Activated CD8-positive, alpha-beta memory T cell treated with anti-CD3 and anti-CD28 coated beads, Interleukin-2, amount 10 ng/mL, durations not matched to agents 7 days and 5 days (primary cell): ENCODE measurements at places on chromosomes 1 and 21. TPM values are rescaled to one million over a fixed set of nuclear protein-coding genes. Genes with fewer than 3 reads are reported as not detected.

CNKSR1 gene
- 1.4 TPM for total RNA-seq

DNA sequence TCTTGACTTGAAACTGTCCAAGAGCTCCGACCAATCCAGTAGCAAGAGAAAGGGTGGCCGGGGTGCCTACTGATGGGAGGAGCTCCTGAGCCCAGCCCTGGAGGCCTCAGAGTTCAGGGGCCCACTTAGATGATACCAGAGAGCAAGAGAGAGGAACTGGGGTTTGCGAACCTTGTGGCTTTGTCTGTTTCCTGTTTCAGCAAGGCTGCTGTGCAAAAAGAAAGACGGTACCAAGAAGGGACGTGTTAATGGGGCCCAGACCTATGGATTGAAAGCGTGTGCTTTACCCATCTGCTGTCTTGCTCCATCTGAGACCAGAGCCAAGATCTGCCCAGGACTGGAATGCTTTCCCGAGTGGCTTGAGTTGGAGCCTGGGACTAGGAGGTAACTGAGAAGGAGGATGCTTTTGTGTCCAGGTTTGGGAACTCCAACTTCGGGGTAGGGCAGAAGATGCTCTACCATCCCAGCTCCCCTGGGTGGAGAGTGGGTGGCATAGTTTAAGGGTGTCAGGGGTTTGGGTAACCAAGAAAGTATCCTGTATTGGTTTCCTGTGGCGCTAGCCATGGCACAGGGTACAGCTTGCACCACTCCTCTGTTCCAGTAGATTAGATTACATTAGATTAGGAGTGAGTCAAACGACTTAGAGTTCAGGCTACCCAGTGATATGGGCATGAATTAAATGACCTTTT is at the start of gene TRAF3IP3:
Gene TRAF3IP3, plus strand, starts transcription at position 128 of the 689 bp plus-strand sequence. CDS start 3,987 bp downstream, outside the sequence.
- peak; percentile 95 for DNase-seq
- H3K36me3 ChIP-seq = peaks cover 57% of the 10 kb centered on the region
- H3K4me3 ChIP-seq = peak within 1 kb of the TSS; percentile 95
- H3K27ac ChIP-seq = peak within 1 kb of the TSS; percentile 93
- no peaks in the 10 kb centered on the region for H3K27me3 ChIP-seq
- peaks cover 75% of the 10 kb centered on the region for H3K4me1 ChIP-seq

DNA sequence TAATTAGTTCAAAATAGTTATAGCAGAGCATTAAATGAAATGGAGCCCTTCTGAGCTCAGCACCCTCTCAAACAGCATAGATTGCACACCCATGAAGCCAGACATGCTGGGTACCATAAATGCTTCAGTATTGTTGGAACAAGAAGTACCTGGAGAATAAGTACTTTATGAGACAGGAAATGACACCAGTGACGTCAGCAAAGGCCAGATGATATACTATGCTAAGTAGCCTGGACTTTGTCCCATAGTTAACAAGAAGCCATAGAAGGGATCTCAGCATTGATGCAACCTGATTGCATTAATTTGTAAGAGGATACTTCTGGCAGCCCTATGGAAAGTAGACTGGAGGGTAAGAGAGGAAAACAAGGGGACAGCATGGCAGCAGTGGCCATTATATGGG is 16.3 kb upstream of the GADD45A start:
- no peak overlapping the region for H3K27ac ChIP-seq
- H3K36me3 ChIP-seq = no peaks in the 10 kb centered on the region
- peaks cover 49% of the 10 kb centered on the region for H3K27me3 ChIP-seq
- H3K4me3 ChIP-seq = no peak overlapping the region

- H3K27me3 ChIP-seq = no peaks in the 10 kb centered on the region
- H3K27ac ChIP-seq = no peak overlapping the region
- no peak overlapping the region for H3K4me3 ChIP-seq
- DNase-seq = no peak
Observed at GRCh38 chr1:12432897-12433296, 185.1 kb downstream of the DHRS3 start.

AVPR1B gene
- not detected for total RNA-seq

DNA sequence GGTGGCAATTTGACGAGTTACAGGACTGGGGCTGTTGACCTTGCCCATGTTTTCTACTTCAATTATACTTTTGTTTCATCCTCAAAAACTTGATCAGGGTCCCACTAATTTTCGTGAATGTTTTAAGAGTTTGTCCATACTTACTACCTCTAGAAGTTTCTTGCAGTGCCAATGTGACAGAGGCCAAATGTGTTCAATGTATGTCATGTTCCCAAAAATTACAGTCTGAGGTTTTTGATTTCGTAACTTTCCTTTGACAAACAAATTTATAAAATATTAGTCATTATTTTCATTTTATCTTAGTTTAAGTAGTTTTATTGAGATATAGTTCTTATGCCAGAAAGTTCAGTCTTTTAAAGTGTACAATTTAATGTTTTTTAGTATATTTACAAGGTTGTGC is 15.3 kb downstream of the VPS13D start:
- no peak overlapping the region for H3K27ac ChIP-seq
- H3K27me3 ChIP-seq = no peaks in the 10 kb centered on the region
- peaks cover 23% of the 10 kb centered on the region for H3K36me3 ChIP-seq
- H3K4me3 ChIP-seq = no peak overlapping the region

GRCh38 chr1:181452746-181453145 is 30.6 kb upstream of the CACNA1E start:
- H3K4me3 ChIP-seq = no peak overlapping the region
- no peak overlapping the region for H3K27ac ChIP-seq
- H3K36me3 ChIP-seq = no peaks in the 10 kb centered on the region

DNA sequence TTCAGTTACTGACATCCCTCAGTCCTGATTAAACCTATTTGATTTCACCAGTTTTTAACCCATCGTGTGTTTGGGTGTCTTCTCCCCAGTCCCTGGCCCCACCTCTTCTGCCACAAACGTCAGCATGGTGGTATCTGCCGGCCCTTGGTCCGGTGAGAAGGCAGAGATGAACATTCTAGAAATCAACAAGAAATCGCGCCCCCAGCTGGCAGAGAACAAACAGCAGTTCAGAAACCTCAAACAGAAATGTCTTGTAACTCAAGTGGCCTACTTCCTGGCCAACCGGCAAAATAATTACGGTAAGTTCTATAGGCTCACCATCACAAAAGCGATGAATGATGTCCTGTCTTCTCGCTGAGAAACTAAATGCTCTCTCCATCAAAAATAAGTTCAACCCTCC is 28.7 kb downstream of the NBPF3 start:
- H3K27ac ChIP-seq = no peak overlapping the region
- no peaks in the 10 kb centered on the region for H3K36me3 ChIP-seq
- no peaks in the 10 kb centered on the region for H3K4me1 ChIP-seq
- peak; percentile 53 for DNase-seq
- H3K4me3 ChIP-seq = no peak overlapping the region
- H3K27me3 ChIP-seq = no peaks in the 10 kb centered on the region

GRCh38 chr21:44490405-44490804 is 35.1 kb downstream of the LRRC3 start:
- no peak overlapping the region for H3K27ac ChIP-seq
- no peak for DNase-seq
- peaks cover 5% of the 10 kb centered on the region for H3K27me3 ChIP-seq
- H3K36me3 ChIP-seq = peaks cover 19% of the 10 kb centered on the region
- H3K4me1 ChIP-seq = peaks cover 6% of the 10 kb centered on the region

DNA sequence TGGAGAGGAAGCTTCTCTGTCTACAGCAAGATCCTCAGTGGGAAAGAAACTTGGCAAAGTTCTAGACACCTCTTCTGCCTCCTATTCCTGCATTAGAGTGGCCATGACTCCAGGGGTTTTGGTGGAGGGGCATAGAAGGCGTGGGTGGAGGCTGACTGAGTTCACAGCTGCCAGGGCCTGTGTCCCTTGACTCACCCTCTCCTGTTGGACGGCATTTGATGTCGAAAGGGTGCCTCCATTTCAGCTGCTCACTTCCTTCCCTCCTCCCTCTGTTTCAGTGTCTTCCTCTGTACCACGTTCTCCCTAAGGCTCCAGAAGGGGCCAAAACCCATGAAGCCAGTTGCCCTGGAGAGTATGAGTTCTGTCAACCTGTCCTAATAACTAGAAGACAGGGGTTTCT is 632 bp downstream of the TMEM79 start:
- peaks cover 38% of the 10 kb centered on the region for H3K4me1 ChIP-seq
- no peak overlapping the region for H3K27ac ChIP-seq
- no peaks in the 10 kb centered on the region for H3K27me3 ChIP-seq
- peaks cover 7% of the 10 kb centered on the region for H3K36me3 ChIP-seq

- H3K36me3 ChIP-seq = no peaks in the 10 kb centered on the region
- H3K4me3 ChIP-seq = no peak overlapping the region
- H3K27me3 ChIP-seq = peaks cover 5% of the 10 kb centered on the region
- H3K4me1 ChIP-seq = no peaks in the 10 kb centered on the region
Observed at GRCh38 chr1:152021569-152021968, 15.2 kb downstream of the S100A11 start.

- no peaks in the 10 kb centered on the region for H3K36me3 ChIP-seq
- DNase-seq = no peak
- H3K4me3 ChIP-seq = no peak overlapping the region
- H3K27ac ChIP-seq = no peak overlapping the region
- H3K27me3 ChIP-seq = peaks cover 12% of the 10 kb centered on the region
- no peaks in the 10 kb centered on the region for H3K4me1 ChIP-seq
Observed at GRCh38 chr1:174090471-174090870, 68.3 kb upstream of the RC3H1 start.

TRIM17 gene
- total RNA-seq = 2.8 TPM

- DNase-seq = no peak
- H3K27ac ChIP-seq = no peak overlapping the region
- peaks cover 2% of the 10 kb centered on the region for H3K27me3 ChIP-seq
- H3K4me3 ChIP-seq = no peak overlapping the region
- H3K4me1 ChIP-seq = no peaks in the 10 kb centered on the region
Observed at GRCh38 chr1:29725262-29725661, 488.9 kb downstream of the PTPRU start.

PLA2G5 gene
- total RNA-seq = not detected

S100A16 gene
- total RNA-seq = not detected

- no peaks in the 10 kb centered on the region for H3K36me3 ChIP-seq
- DNase-seq = no peak
- peaks cover 36% of the 10 kb centered on the region for H3K27me3 ChIP-seq
- no peak overlapping the region for H3K27ac ChIP-seq
Observed at GRCh38 chr1:99702221-99702620, 56.3 kb downstream of the PALMD start.

GRCh38 chr1:31756578-31756977 is 7.6 kb downstream of the ADGRB2 start:
- DNase-seq = no peak
- H3K27ac ChIP-seq = no peak overlapping the region
- H3K36me3 ChIP-seq = no peaks in the 10 kb centered on the region
- peaks cover 25% of the 10 kb centered on the region for H3K4me1 ChIP-seq
- no peak overlapping the region for H3K4me3 ChIP-seq
- peaks cover 22% of the 10 kb centered on the region for H3K27me3 ChIP-seq

TMEM269 gene
- not detected for total RNA-seq

PRAMEF17 gene
- total RNA-seq = not detected

GRCh38 chr1:205918955-205919746 is 24.1 kb downstream of the SLC26A9 start:
- peak; percentile 78 for DNase-seq
- no peaks in the 10 kb centered on the region for H3K36me3 ChIP-seq
- H3K4me1 ChIP-seq = peaks cover 6% of the 10 kb centered on the region
- H3K27me3 ChIP-seq = peaks cover 3% of the 10 kb centered on the region
- H3K4me3 ChIP-seq = no peak overlapping the region

- no peak overlapping the region for H3K4me3 ChIP-seq
- peaks cover 2% of the 10 kb centered on the region for H3K36me3 ChIP-seq
- H3K4me1 ChIP-seq = peaks cover 27% of the 10 kb centered on the region
- no peak for DNase-seq
- H3K27ac ChIP-seq = no peak overlapping the region
Observed at GRCh38 chr21:35168735-35169134, 119.6 kb upstream of the RUNX1 start.

SHCBP1L gene
- not detected for total RNA-seq

CHRM3 gene
- not detected for total RNA-seq

DNA sequence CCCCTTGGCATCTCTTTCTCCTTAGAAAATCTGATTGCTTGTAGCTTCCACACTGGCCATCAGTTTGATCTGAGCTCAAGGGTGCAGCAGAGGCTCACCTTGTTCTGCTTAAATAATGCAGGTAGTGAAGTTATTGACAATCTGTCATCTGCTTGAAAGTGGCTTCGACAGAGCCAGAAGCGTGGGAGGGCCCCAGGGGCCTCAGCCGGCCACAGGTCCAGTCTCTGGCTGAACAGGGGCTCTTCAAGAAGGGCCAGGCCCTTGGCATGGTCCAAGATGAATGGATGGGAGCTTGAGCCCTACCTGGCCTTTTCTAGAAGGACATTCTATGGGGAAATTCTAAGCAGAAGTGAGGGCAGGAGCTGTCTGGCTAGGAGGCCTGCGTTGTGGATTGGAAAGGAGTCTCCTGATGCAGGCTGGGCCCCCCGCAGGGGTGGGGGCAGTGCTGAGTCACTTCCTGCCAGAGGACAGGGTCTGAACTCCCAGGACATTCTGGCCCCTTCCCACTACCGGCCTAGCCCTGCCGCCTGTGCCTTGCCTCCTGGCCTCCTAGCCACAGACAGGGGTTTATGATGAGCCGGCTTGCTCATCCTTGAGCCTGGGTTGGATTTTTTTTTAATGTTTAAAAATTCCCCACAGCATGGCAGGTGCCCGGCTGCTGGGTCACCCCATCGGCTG is 162.3 kb upstream of the VAMP3 start:
- no peak for DNase-seq
- no peak overlapping the region for H3K27ac ChIP-seq
- no peak overlapping the region for H3K4me3 ChIP-seq
- H3K36me3 ChIP-seq = no peaks in the 10 kb centered on the region
- no peaks in the 10 kb centered on the region for H3K4me1 ChIP-seq

DNA sequence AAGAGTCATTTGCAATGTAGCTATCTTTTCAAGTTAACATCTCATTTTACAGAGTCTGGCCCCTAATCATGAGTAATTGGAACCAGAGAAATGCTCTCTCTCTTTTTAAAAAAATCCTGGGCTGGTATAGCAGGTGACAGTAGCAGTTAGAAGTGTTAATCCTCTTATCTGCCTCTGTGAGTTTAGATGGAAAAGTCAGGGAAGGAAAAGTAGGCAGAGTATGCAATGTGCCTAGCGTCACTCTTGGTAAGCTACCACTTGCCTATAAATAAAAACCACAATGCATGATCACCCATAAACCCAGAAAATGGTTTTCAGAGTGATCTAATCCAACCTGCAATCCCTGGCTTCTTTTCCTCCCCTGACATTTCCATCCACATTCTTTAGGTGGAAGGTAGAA is 43.2 kb downstream of the UTP25 start:
- H3K27me3 ChIP-seq = peaks cover 56% of the 10 kb centered on the region
- H3K36me3 ChIP-seq = no peaks in the 10 kb centered on the region
- H3K4me1 ChIP-seq = no peaks in the 10 kb centered on the region
- DNase-seq = no peak
- H3K27ac ChIP-seq = no peak overlapping the region

- H3K36me3 ChIP-seq = no peaks in the 10 kb centered on the region
- no peak overlapping the region for H3K4me3 ChIP-seq
- no peak overlapping the region for H3K27ac ChIP-seq
Observed at GRCh38 chr1:66563941-66564630, 30.1 kb downstream of the SGIP1 start.

DNA sequence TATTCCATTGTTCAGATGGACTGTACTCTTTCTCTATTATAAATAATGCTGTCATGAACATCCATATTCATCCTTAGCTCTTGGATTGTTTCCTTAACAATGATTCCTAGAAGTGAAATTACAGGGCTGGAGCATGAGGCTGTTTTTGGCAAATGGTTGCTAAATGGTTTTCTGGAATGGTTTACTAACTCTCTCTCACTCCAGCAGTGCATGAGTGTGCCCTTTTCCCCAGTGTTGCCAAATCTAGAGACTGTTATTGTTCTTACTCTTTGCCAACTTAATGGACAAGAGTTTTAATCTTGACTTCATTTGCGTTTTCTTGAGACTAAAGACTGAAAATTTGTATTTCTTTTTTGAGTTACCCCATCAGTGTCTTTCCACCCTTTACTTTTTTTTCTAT is 113.0 kb downstream of the PAPPA2 start:
- H3K4me1 ChIP-seq = no peaks in the 10 kb centered on the region
- DNase-seq = no peak
- no peak overlapping the region for H3K4me3 ChIP-seq
- H3K36me3 ChIP-seq = no peaks in the 10 kb centered on the region
- H3K27ac ChIP-seq = no peak overlapping the region

IL24 gene
- not detected for total RNA-seq
